ENCODE measurements at places on chromosomes 7 and 10.

DNA sequence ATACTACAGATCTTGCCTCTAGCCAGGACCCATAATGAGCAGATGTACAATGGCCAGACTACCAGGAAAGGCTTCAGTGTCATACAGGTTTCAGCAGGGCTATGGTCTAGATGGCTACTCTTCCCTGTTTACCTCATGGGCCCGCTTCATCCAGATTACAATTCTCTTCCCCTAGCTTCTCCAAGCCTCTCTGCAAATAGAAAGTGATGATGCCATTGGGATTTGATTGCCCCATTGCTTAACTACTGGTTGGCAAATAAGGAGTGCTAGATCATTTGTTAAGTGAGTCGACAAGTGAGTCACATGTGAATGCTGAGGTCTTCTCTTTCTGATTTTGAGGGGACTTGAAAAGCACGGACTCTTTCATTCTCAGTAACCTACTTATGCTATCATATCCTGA is 361.5 kb upstream of the LRRTM3 start:
- no peak for DNase-seq

DNA sequence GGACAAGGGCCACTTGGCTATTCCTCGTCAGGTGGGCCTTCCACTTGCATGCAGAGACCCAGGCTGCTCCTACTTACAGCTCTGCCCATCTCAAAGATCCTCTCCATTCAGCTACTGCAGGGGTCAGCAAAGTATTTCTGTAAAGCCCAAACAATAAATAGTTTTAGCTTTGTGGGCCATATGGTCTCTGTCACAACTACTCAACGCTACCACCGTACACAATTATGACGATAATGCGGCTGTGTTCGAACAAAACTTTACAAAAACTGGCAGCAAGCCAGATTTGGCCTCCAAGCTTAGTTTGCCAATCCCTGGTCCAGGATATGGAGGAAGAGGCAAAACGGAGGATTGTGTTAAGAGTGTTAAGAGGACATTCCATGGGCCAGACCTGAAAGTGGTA is 12.8 kb downstream of the RAB11FIP2 start:
- no peak for DNase-seq

DNA sequence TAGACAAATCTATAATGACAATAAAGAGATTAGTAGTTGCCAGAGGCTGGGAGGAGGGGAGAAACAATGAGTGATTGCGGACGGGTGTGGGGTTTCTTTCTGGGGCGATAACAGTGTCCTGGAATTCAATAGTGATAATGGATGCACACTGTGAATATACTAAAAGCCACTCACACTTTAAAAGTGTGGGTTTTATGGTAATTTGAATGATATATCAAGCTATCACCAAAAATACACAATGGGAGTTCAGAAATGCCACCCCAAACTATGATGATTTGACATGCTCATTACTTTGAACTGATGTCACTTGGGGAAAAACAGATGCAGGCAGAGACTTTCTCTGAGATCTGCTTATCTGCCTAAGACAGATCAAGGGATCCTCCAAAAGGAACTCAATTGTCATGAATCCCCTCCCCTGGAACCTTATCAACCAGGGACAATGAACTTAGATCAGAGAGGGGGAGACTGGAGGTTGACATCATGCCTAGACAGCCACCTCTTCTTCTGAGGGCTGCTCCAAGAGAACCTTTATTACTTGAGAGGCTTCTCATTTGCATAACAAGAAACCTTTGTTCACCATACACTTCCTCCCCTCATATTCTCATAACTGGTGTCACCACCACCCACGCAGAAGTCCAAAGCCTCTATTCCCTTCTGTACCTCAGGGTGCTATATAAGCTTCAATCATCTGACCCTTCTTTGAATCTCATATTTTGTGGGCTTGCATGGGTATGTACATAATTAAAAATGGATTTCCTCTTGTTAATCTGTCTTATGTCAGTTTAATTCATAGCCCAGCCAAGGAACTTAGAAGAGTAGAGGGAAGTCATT is 14.8 kb upstream of the ZC3HAV1 start:
- DNase-seq: no peak

GRCh38 chr10:7817984-7818294 is 366 bp upstream of the TAF3 start:
- DNase-seq: no peak

DNA sequence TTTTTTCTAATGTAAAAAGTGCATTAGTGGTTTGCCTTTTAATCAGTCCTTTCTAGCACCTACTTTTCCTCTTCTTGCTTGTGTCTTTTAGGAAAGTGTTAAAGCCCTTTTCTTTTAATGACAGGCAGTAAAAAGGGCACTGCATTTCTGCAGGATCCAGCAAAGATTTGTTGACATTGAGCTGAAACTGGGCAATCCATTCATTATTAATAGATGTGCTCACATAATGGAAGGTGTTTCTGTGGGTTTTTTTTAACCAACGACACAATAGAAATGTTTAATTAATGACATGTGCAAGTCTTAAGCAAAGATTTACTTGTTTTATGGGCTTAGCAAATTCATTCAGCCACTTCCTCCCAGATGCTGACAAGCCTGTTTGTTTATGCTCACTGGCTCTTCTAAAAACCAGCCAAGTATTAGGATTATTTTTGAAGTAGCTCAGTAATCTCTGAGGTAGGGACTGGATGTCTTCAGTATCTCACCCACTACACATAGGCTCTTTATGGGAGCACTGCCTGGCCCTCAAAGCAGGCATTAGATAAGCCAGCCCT is 1201.1 kb downstream of the SORCS1 start:
- no peak for DNase-seq

- peak; percentile 9 for DNase-seq
Observed at GRCh38 chr10:123301077-123301857, 147.1 kb downstream of the BUB3 start.

DNA sequence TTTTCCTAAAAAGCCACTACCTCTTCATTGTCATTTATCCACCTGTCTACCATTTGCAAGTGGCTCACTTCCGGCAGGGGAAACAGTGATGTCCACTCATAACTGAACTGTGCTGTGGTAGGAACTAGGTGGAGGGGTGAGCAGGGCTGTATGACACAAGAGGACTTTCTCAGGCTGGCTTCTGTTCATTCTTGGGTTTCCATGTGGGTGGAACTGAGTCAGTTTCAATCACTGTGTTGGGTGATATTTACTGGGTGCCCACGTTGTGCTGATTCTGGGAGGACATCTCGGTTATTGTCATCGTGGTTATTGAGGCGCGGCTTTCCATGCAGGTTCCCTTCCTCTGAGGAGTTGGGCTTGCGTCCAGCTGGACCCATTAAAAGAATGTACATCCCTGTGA is 38.8 kb downstream of the RAMP3 start:
- no peak for DNase-seq

GRCh38 chr10:95406651-95407280 is 116.0 kb upstream of the PDLIM1 start:
- DNase-seq: no peak

DNA sequence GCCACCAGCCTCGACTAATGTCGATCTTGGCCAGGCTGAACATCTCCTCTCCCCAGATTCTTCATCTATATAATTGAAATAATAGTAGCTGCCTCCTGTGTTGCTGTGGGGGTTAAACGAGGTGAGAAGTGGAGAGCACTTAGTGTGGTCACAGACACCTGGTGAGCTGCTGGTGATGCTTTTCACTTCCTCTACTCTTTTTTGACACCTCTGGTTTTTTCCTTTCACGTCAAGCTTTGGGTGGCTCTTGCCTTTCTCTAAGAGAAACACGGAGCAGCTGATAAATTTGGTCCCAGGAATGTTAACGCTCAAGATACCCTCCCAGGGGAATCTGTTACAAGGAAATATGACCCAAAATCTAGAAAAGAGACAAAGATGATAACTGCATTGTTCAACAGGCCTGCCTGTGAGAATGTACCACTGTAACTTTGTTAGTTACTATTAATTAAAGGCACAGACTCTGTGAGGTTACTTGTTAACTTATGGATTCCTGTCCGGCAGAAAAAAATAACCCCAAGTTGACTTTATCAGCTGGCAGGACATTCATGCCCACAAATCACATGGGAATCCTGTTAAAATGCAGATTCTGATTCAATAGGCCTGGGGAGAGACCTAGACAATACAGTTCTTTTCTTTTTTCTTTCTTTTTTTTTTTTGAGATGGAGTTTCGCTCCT is 9.5 kb upstream of the NPFFR1 start:
- peak; percentile 57 for DNase-seq

DNA sequence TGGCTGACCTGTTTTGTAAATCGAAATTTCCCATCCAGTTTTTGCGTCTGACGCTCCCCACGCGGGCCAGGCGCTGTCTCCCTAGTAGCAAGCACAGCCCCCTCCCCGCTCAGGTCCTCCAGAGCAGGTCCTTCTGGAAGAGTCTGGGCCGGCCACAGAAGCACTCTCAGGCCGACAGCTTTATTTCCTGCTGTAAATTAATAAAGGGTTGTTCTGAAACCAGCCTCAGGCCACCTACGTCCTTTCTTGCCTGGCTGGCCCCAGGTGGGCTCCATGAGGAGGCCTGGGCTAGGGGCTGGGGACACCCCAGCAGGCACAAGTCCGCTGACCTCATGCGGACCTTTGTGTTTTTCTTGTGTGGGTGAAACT is 35.2 kb downstream of the CAMK2B start:
- DNase-seq: no peak

DNA sequence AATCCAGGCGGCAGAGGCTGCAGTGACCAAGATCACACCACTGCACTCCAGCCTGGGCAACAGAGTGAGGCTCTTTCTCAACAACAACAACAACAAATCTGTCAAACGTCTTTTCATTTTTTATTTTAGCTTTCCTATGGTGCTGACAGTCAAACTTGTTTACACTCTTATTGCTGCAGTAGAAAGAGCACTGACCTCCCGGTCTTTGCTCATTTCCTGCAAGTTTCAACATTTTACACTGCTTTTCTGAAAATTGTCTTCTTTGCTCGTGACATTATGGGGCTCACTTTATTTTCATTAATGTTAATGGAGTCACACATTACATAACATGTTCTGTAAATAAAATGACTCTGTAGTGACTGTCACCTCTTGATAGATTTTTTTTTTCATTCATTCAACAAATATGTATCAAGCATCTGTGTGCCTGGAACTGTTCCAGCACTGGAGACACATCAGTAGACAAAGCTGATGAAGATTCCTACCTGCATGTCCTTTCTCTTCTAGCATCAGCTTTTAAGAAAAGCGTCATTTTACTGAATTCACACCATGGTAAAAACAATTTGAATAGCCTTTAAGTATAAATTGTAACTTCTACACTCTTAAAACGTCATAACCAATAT is 277.3 kb downstream of the CELF2 start:
- DNase-seq: no peak

- no peak for DNase-seq
Observed at GRCh38 chr7:91344911-91345310, 80.7 kb downstream of the FZD1 start.

DNA sequence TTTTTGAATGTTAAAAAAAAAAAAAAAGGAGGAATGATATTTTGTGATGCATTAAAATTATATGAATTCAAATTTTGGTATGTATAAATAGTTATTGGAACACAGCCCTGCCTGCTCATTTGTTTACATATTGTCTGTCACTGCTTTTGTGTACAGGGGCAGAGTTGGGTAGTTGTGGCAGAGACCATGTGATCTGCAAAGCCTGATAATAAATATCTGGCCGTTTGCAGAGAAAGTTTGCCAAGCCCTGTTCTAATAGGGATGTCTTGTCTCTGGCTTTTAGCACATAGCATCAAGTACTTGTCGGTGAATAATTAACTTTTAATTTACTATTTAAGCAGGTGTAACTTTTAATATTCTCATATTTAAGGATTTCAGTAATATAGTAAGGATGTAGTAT is 19.8 kb downstream of the TSPAN13 start:
- no peak for DNase-seq

DNA sequence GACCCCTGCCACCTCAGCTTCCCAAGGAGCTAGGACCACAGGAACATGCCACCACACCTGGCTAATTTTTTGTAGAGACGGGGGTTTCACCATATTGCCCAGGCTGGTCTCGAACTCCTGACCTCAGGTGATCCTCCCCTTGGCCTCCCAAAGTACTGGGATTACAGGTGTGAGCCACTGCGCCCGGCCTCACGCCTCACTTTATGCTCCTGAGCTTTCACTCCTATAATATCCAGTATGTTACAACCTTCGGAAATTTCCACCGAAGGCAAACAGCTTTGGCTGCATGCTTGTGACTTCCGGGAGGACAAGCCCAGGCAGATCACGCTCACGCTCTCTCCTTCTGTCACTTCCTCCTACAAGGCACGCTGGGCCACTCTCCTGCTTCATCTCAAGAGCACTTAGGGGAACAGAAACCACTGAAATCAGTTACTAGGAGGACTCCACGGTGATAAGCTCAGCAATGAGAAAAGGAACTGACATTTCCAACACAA is 4.4 kb upstream of the MAD1L1 start:
- no peak for DNase-seq

DNA sequence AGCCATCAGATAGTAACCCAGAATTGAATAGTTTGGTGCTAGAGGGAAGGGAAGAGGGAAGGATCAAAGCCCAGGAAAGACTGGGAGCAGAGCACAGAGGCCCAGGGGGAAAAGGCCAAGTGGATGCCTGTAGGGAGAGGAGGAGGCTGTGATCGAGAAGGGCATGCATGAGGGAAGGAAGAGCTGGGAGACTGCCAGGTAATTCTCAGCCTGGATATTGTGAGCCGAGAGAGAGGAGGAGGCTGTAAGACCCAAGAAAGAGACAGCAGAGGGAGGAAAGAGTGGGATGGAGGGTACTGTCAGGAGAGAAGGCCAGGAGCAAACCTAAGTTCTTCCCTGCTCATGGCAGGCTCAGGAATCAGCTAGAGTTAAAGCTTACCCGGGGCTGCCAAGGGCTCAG is 178.2 kb downstream of the CCDC3 start:
- no peak for DNase-seq

GRCh38 chr7:82442492-82443035 is 1.0 kb downstream of the CACNA2D1 start:
- DNase-seq: no peak

DNA sequence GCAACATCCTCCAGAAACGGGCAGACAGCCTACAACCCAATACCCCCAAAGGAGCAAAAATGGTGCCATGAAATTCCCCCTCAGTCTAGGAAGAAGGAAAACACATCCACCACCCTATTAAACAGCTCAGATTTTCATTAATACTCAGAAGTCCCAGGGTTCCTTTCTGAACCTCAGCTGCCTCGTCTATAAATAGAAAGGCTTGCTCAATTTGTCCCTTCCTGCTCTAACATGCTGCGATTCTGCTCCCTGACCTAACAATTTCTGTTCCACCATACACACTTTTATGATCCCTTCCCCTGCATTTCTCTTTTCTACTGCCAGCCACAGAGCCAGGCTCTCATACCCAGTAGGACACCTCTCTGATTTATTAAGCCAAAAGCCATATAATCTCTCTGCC is 68.1 kb downstream of the MTERF1 start:
- DNase-seq: no peak

DNA sequence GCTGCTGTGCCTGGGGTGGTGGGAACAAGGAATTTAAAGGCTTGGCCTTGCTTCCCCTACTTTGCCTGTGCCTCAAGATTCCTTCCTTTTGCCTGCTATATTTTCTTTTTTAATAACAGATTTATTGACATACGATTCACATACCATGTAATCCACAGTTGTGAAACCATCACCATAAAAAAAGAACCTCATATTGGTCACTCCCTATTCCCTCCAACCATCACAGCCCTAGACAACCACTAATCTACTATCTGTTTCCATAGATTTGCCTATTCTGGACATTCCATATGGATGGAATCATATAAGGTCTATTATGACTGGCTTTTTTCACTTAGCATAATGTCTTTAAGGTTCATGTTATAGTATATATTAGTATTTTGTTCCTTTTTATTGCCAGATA is 59.3 kb upstream of the TRIM8 start:
- no peak for DNase-seq

GRCh38 chr7:134365341-134366054 is 48.8 kb upstream of the SLC35B4 start:
- DNase-seq: no peak

- no peak for DNase-seq
Observed at GRCh38 chr7:31933481-31933880, 136.7 kb downstream of the PDE1C start.

All from CD8-positive, alpha-beta T cell (primary cell).